ENCODE measurements at places on chromosomes 1 and 21.

DNA sequence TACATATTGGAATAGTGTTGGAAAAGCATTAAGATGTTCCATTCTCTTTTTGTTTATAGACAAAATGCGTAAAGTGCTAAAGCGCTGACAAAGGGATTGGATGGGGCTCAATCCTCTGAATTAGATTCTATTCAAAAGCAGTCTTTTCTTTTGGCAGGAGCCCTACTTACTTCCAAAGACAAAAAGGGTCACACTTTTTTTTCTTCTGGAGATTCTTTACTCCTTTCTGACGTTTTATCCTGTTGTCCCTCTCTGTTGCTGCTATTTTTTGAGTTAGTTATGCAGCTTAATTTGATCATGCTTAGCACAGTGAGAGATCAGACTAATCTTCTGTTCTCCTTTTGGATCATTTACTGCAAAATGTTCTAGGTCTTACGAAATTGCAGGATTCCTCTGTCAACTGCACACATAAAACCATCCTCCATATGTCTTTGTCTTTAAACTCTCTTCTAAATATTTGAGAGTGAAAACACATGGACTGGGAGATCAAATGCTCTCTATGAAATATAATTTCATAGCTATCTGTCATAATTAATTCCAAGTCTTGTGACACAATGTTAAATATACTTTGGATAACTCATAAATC lies 656.4 kb upstream of the ADGRL2 start:
- DNase-seq, result no peak

GRCh38 chr1:227959325-227959860 lies 11.7 kb upstream of the WNT9A start:
- DNase-seq, result no peak

DNA sequence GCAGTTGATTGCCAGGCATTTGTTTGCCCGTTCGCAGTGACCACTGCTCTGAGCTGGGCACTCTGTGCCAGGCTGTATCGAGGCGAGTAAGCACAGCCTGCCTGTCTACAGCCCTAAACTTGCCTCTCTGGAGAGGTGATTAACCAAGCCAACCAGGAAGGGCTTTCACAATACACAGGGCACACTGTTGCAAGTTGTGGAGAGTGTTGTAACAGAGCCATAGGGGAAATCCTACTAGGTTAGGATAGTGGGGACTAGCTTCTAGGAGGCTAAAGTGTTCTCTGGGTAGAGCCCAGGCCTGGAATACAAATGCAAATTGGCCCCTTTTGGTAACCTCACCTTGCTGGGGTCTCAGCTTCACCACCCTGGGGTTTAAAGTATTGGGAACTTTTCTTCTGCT lies 23.8 kb downstream of the PRDM2 start:
- DNase-seq, result no peak

DNA sequence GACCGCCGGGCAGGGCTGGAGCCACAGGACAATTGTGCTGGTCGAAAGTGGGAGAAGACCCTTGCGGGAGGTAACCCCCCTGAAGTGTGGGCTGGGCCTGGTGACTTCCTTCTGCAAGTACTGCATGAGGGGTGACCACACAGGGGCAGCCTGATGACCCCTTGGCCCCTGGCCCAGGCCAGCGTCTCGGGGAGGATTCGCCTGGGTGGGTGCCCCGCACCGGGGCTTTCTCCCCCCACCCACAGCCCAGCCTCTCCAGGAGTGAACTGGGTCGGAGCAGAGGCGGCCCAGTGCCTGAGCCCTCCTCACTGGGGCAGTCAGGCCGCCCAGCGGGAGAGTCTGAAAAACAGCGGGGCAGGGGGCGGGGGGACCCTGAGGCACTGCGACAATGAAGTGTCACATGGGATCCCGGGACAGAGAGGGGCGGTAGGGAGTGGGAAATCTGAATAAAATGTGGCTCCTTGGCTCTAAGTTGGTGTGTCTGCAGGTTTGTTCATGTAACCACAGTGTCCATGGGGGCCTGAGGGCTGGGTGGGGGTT lies 1.6 kb upstream of the DNMT3L start:
- no peak for DNase-seq

DNA sequence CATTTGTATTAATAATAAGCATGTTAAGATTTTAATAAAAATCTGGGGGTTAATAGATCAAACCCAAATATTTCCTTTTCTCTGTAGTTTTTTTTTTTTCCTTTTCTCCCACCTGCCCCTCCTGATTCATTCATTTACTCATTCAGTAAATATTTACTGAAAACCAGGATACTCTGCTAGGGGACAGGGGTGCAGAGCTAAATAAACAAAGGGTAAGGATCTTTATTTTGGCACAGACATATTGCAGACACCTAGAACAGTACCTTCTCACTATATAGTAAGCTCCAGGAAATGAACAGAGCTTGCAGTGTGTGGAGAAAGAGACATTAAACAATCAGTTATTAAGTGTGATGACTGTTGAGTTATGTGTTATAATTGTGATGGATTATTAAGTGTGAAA lies 60.9 kb downstream of the AK5 start:
- DNase-seq, result no peak

DNA sequence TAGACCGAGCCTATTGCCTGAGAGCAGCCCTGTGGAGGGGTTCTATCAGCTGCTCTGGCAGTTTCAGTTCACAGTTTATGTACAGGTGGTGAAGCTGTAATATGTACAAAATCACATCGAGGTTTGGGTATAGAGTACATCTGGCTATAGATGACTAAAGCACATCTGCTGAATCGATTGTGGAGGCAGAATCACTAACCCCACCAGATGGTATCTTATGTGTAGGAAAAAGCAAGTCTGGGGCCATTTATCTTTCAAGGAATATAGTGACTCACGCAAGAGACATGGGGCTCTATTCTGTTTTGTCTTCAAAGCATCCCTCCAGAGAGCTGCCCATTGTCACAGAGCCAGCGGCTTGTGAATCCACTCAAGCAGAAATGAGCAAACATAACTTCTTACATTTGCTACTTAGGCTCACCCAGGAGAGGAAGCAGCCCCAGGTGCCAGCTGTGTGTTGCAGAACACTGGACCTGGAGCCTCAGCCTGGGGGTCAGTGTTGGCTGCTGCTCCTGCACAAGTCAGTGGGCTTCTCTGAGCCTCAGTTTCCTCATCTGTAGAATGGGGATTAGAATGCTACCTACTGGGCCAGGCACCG lies 21.3 kb downstream of the MIIP start:
- DNase-seq, result no peak

DNA sequence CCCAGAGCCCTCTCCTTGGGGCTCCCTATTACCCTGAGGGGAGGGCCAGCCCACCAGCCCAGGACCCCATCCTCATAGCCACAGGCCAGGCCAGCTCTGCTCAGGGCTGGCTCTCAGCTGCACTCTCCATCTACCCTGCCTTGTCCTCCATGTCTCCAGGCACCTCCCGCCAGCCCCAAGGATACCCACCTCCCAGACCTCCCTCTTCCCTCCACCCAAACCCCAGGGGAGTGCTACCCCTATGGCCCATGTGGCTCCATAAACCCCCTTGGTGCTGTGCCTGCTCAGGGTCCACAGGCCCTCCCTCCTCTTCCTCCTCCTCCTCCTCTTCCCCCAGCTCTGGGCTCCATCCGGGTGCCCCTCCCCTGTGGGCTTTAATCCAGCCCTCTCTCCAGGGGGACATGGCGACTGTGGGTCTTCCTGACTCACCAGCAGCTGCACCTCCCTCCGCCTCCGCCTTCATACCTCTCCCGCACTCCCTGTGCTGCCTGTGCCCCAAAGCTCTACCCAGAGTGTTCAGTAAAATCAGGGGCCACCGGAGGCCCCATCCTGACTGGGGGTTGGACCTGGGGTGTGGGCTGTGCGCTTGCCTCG lies 9.1 kb downstream of the YBEY start:
- no peak for DNase-seq

DNA sequence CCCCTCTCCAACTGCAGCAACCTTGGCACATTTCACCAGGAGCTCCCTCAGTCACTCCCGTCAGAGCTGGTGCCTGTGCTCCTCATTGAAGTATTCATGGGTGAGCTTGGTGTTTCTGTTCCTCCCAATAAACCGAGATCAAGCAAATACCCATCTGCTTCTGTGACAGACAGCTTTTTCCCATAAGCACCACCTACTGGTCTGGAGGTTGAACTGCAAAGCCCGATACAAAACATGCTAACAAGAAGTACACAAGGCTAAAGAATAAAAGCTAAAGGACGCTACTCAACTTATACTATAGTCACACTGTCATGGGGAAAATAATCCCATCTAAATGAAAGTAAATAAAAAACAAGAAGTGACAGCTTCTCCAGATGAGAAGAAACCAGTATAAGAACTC lies 111.9 kb upstream of the C21orf91 start:
- DNase-seq, result no peak

DNA sequence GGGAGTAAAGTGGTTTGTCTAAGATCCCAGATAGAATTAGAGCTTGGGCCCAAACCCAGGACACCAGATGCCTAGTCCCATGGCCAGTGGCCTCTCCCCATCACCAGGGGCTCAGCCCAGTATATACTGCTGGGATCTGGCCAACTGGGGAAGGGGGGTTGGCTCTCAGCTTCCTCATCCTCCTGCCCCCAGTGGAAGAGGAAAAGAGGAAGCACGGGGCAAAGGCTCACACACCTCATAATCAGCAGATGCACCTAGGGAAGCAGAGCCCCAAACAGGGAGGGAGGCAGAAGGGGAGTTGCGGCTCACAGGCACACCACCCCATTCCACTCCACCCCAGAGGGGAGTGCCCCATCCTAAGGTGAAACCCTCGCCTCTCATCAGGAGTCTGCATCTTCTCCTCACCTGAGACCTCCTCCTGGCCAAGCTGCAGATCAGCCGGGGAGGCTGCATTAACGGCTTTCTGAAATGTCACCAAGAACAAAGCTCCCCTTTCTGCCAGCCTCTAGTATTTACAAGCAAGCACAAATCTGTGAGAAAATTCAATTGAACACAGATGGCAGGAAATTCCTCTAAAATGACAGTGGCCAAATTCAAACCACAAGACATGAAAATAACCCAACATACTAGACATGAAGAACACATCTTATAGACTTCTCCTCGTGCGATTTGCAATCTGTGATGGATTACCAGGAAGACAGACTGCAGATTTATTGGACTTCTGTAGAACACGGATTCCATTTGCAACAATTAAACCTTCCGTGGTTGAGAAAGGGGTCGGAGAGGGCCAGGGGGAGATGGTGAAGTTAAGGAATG lies 82.8 kb downstream of the GLIS1 start:
- DNase-seq, result no peak

DNA sequence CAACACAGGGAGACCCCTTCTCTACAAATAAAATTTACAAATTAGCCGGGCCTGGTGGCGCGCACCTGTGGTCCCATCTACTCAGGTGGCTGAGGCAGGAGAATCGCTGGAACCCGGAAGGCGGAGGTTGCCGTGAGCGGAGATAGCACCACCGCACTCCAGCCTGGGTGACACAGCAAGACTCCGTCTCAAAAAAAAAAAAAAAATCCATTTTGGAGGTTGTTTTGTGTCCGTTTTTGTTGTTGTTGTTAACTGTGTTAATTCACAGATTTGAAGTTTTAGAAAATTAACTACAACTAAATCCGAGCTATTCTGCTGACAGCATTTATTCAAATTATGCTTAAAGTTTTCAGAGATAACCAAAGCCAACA lies 618 bp downstream of the CLCC1 start:
- DNase-seq, result no peak

Measured in stimulated activated CD8-positive, alpha-beta memory T cell treated with anti-CD3 and anti-CD28 coated beads, Interleukin-2, amount 100 ng/mL, for 1 hour (primary cell).